ENCODE measurements at places on chromosomes 7 and 10. TPM values are rescaled to one million over a fixed set of nuclear protein-coding genes. Genes with fewer than 3 reads are reported as not detected.

BHLHA15 gene
- total RNA-seq, result not detected

DNA sequence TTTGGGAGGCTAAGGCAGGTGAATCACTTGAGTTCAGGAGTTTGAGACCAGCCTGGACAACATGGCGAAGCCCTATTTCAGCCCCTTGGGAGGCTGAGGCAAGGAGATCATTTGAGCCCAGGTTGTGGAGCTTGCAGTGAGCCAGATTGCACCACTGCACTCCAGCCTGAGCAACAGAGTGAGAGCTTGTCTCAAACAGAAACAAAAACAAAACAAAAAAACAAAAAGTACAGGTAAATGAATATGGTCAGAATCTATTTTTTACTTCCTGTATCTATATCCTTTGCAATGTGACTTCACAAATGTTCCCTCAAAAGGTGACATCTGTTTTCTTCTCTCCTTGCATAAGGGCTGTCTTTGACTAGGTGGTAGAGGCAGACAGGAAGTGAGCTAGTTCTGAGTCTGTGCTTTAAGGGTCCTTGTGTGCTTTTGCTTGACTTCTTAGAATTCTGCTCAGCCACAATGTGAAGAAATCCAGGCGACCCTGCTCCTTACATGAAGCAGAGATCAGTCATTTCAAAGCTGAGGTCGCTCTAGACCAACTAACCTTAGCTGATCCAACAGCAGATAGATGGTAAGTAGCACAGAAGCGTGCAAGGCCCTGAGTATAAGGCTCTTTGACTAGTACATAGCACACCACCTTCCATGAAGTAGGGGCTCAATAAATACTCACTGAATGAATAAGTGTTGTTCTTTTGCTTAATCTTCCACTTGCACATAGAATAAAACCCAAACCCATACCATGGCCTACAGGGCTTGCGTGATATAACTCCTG lies 423.2 kb upstream of the PCDH15 start:
- no peak for DNase-seq

DNA sequence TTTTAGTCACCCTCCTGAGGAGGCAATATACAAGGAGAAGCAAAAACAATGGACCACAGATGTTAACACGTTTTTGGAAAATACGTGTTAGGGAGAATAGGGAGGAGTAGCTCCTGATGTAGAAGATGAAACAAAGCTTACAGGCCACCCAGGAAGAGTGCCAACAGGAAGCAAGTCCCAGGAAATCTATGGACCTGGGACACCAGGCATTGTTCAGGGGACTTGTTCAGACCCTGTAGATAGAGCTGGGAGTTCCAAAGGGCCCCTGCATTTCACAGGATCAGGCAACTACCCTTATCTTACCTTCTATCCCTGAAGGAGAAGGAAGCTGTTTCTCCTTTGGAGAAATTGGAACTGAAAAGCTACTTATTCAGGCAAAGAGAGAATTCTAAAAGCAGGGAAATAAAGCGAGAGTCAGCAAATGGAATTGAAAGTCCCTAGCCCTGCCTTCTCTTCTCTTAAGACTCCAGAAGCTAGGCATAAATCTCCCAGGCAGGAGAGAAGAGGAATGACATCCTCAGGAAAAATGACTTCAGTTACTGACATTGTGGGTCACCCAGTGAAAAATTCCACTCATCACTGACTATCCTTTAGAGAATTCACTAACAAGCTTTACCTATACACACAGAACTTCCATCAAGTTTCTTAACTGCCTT lies 77.7 kb upstream of the FAM3C start:
- no peak for DNase-seq

DNA sequence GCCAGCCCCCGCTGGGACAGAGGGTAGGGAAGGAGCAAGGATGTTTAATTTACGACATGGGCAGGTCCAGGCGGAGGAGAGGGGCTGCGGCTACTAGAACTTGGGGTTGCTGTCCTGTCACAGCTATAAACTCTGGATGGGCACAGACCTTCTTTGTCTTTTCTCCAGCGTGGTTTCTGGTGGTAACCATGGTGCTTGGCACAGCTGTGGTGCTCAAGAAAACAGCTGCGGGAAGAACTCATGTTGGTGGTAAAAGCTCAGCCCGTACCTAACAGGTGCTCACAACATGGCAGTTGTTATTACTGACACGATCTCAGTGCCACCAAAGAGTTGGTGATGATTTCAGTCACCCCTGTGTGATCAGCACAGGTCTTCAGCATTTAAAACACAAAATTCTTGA lies 13.8 kb downstream of the BAIAP2L1 start:
- no peak for DNase-seq

IFIT1B gene
- total RNA-seq, result not detected

Data from vagina (tissue), 2 donors.